ENCODE measurements at places on chromosomes 7 and 10.

- DNase-seq, result no peak
Measured at GRCh38 chr7:54339073-54339472, 203.1 kb upstream of the VSTM2A start.

GRCh38 chr7:101924171-101924570 is 106.7 kb downstream of the CUX1 start:
- DNase-seq, result peak; percentile 48

- no peak for DNase-seq
Measured at GRCh38 chr10:1530871-1531517, 206.3 kb downstream of the ADARB2 start.

- no peak for DNase-seq
Measured at GRCh38 chr10:77673101-77673500, 35.5 kb upstream of the KCNMA1 start.

DNA sequence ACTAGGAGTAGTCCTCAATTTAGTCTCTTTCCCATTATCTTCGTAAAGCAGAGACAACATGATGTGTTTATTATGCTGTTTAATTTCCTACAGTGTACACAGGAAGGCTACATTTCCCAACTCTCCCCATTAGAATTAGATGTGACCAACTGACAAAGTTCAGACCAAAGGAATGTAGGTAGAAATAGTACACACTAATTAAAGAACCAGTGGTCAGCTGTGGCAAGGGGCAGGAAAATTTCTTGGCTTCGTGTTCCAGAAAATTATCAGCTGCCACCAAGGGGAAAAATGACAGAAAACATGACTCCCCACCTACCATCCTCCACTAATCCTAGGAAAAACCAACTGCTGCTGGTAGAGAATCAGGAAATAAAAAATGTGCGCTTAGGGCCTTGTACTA is 125.6 kb downstream of the PPP1R3A start:
- no peak for DNase-seq

DNA sequence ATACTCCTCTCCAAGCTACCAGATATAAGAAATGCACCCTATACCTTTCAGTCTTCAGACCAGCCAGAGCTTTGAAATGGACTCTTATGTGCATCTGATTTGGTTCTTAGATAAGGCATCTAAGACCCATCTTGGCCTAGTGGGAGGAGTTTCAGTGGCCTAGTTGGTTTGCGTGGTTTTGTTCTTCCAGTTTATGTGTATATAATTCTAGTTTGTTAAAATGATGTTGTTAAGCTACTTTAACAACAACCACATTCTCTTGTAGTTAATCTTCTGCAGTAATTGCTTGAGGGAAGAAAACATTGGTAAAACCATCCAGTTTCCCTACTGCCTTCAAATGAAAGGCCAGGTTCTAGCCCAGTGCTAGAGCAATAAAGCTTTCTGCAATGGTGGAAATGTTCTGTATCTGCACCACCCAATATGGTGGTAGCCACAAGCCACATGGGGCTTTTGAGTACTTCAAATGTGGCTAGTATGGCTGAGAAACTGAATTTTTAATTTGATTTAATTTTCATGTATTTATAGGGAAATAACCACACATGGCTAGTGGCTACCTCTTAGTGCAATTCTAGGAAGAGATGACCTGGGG is 66.3 kb downstream of the KLHDC10 start:
- no peak for DNase-seq

GRCh38 chr7:47373871-47374451 is 207.9 kb downstream of the TNS3 start:
- no peak for DNase-seq

DNA sequence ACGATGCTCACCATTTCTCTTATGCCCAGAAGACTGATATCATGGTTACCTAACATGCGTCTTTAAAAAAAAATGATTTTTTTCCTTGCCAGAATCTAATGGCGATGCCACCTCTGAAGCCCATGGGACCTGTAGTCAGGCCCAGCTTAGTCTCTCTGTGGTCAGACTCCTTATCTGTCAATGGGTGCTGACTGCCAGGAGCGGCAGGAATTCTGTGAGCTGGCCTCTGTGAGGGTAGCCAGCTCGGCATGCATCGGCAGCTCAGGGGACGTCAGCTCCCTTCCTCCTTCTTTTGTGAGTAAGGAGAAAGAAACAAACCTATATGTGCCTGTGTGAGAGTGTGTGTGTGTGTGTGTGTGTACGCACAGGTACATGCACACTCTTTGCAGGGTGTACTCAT is 49.9 kb upstream of the ZRANB1 start:
- DNase-seq, result peak; percentile 25

GRCh38 chr7:111855842-111856227 is 293.5 kb upstream of the IMMP2L start:
- peak; percentile 40 for DNase-seq

DNA sequence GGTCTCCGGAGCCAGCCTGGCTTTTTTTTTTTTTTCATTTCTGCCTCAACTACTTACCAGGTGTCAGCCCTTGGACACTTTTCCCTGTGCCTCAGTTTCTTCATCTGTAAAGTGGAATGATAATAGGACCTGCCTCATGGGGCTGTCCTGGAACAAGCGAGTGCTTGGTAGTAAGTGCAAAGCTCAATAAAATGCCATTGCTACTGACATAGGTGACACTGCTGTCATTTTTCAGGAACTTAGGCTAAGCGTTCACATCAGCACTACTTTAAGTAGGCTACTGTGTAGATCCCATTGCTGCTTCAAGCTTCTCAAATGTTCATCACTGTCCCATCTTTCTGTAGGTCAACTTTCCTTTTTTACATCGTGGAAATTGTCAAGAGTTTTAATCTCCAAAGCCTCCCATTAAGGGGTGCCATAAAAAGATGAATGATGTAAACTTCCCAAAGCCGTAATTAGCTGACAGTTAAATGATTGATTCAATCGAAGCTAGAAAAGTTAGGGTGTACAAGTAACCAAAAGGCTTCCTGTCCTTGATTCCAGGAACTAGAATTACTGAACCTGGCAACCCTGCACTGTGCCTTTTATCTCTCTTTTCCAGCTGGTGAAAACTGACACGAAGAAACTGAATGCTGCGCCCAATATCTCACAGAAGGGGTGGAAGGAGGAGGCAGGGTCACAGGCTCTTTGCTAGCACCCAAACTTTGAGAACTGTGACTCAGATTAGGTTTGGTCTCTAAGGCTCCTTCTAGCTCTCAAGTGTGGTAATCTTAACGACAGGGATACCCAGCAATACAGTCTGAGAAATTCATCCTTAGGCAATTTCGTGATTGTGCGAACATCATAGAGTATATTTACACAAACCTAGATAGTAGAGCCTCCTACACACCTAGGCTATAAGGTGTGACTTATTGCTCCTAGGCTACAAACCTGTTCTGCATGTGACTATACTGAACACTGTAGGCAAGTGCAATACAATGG is 861 bp upstream of the USP6NL start:
- no peak for DNase-seq

- no peak for DNase-seq
Measured at GRCh38 chr7:71716690-71717089, 584.7 kb downstream of the GALNT17 start.

DNA sequence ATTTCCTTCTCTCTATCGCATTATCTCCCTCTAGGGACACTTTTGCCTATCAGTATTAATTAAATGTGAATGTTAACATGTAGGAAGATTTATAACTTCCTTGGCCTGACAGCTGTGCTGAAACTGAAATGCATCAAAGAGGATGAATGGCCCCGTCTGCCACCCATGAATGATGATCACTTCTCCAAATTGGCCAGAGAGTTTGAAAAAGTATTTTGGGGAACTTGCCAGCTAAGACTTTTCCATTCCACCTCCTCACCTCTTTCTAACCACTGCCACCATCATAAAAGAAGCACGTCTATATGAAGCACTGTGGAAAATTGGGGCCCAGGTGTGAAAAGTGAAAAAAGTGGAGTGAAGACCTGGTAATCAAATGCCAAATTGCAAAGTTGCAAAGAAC is 25.4 kb upstream of the ST8SIA6 start:
- DNase-seq, result no peak

GRCh38 chr7:128453836-128454804 is 1.6 kb upstream of the HILPDA start:
- peak; percentile 96 for DNase-seq

DNA sequence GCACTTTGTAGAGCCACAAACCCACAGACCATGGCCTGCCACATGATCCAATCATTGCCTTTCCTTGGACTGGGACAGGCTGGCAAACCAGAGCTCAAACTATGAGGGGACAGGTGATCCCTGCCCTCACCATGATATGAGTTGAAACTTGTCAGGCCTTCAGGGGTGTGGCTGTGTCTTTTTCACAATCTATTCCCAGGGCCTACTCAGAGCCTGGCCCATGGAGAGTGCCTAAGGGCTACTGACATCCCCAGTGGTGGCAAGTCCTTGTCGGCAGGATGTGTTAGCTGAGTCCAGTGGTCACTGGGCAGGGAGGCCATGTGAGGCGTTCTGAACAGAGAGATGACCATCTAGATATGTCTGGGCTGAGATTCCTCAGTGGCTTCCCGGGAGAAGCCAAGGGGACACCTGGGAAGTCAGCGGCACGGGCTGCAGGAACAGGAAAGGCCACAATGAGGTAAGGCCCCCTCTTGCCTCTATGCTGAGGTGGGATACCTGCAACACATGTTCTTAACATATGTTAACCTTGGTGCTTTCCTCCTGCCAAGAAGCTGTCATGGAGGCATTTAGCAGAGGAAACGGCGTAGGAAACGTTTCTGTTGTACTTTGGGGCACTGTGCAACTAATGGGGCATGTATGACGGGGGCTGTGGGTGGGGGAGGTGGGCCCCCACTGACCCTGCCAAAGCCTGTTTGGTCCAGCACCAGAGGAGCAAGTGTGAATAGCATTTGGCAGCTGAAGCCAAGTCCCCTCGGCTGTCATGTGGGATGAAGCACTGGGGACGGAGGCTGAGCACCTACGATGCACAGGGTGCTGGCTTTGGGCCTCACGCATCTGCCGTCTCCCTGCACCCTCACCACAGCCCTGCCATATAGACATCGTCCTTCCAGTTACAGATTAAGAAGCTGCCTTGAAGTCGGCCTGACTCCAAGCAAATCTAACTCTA is 384.0 kb downstream of the RPS24 start:
- DNase-seq, result no peak

DNA sequence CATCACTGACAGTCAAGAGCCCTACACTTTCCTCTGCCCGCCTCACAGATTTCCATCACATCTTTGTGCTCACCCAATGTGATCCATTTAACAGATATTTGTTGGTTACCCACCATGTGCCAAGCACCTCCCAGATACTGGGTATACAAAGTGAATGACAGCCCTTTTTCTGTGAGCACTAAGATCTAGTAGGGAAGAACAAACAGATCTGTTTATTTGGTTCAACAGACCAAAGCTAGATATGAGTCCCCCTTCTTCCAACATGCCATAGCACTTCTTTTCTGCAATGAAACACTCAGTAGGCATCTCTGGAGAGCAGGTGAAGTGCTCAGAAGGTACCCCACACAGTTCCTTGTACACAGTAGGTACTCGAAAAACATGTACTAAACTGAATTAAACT is 101.4 kb downstream of the HIPK2 start:
- no peak for DNase-seq

GRCh38 chr7:134140889-134141867 is 14.0 kb downstream of the LRGUK start:
- DNase-seq, result peak; percentile 42

DNA sequence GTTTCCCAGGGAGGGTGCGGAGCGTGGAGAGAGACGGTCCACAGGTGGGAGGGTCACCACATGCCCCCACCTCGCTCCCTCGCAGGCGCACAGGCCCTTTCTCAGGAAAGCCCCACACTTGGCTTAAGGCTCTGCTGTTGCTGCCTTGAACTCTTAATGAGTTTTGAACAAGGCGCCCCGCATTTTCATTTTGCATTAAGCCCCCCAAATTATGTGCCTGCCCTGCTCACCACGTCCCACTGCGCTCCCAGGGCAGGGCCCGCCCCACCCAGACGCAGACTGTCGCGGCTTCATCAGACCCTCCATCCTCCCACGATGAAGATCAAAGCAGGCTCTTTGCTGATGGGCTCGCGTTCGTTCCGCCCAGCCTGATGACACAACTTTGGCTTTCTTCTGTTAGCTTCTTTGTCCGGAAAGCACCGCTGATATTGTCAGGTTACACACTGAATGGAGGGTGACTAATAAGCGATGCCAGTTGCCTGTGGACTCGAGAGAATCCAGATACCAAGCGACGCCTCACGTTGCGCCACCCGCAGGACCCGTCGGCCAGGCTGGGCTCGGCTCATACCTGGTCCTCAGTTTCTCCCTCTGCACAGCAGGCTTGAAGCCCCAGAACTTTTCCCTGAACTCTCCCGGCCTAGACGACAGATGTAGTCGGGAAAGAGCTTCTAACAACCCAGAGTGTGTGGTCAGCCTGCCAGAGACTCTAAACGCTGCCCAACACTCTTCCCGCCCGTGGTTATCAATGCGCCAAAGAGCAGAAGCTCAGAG is 9.5 kb downstream of the CALML3 start:
- DNase-seq, result no peak

GRCh38 chr7:84370114-84370513 is 175.5 kb upstream of the SEMA3A start:
- DNase-seq, result no peak

DNA sequence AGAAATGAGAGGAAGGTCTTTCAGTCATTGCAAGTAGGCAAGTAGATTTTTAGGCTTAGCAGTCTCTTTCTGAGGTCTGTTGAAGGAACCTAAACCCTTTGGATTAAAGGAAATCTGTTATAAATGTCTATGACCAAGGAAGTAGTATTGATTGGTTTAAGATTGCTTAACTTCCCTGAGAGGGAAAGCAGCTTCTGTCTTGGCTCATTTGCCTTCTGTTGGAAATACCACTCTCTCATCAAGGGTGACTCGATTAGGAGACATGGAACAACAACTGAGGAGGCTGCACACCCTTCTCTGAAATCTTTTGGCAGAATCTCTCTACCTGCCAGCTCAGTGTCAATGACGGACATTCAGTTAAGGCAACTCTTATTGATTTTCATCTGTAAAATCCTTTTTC is 282.9 kb downstream of the PRKG1 start:
- no peak for DNase-seq

DNA sequence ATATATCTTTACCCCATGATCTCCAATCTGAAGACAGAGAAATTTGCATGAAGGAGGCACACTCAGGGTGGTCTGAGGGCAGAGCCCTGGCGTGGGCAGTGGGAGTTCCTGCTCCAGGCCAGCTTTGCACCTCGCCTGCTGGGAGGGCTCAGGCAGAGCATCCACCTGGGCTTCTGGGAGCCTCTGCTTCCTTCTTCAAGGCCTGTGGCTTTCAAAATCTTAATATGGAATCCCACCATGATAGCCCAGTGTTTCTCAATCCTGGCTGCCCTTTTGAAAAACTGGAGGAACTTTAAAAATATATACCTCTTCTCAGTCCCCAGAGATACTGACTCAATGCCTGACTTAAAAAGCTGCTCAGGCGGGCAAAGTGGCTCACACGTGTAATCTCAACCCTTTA is 36.7 kb upstream of the PSAP start:
- no peak for DNase-seq

GRCh38 chr10:112981553-112981952 is 31.5 kb downstream of the TCF7L2 start:
- no peak for DNase-seq

- DNase-seq, result no peak
Measured at GRCh38 chr10:78719276-78719675, 349.5 kb upstream of the ZMIZ1 start.

Data from amniotic epithelial cell (primary cell).